NCI-H1048 (cell line): ENCODE measurements at places on chromosomes 12 and 14.

DNA sequence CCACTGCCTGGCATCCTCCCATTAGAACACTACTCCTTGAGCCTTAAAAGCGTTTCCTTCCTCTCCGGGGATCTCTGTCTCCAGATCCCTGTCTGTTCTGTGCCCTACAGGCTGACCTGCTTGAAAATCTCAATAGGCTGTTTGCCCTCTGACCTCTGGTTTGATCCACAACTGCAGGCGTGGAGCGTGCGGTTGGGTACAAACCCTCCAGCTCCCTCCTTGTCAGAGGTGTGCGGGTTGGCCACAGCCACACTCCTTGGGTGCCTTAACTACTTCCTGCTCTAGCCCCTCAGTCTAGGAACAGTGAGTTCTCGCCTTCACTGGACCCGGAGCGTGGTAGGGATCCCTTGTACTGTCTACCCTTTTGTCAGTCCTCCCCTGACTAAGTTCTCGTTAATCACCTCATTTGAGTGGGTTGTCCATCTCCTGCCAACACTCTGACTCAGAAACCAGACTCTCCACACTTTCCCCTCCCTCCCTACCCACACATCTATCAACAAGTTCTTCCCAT lies 33.1 kb downstream of the CMKLR1 start:
- no peak for DNase-seq

- DNase-seq: no peak
Measured at GRCh38 chr14:53533384-53533970, 380.4 kb upstream of the DDHD1 start.

DNA sequence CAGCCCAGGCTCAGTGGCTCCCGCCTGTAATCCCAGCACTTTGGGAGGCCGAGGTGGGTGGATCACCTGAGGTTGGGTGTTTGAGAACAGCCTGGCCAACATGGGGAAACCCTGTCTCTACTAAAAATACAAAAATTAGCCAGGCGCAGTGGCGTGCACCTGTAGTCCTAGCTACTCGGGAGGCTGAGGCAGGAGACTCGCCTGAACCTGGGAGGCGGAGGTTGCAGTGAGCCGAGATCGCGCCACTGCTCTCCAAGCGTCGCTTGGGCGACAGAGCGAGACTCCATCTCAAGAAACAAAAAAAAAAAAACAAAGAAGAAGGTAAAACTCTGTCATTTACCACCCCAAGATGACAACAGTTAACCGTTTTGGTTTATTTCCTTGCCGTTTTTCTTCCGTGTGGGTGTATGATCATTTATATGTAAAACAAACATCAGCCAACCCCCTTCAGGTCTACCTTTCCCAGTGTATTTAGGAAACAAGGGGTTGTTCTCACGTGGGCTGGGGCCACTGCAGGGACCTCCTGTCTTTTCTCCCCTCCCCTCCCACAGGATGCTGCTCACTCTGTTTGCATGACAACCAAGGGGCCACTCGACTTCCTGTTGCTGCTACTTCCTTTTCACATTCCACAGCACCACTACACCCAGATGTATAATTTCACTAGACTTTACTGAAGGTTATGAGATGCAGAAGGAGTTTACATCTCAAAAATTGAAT lies 13.6 kb downstream of the TTC9 start:
- DNase-seq: no peak

GRCh38 chr14:54125109-54125508 lies 168.5 kb upstream of the BMP4 start:
- DNase-seq: no peak

DNA sequence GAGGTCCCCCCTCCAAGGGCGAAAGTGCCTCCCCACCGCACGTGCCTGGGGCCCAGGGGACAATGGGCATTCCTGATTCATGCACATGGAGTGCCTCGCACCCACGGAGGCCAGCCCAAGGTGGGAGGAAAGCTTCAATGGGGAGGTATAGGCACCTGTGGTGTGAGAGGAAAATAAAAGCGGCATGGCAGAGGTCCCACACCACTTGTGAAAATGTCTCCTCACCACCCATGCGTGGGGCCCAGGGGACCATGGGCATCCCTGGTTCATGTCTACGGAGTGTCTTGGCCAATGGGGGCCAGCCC lies 384.7 kb downstream of the ALG10 start:
- no peak for DNase-seq

DNA sequence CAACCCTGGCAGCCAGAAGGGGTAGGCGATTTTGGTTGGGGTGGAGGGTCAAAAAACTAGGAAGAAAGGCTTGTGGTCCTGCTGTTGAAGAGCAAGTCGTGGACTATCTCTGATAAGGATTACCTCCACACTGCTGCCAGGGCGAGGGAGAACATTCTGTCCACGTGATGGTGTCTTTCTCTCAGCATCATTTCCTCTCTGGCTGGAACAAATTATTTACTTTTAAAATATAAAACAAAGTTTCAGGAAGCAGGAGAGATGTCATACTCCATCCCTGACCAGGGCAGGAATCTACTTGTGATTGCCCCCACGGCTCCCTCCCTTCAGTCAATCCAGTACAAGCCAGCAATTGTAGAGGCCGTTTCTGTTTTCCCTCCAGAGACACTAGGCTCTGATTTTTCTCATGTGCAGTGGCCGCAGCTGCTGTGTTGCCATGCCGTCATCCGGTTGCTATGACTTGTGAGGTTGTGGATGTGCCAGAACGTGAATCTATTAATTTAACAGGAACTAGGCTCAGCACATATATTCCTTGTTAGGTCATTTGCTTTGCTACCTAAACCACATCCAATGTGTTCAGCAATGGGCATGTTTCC lies 61.5 kb upstream of the PTGR2 start:
- no peak for DNase-seq

- DNase-seq: no peak
Measured at GRCh38 chr14:53180272-53181221, 27.4 kb upstream of the DDHD1 start.

DNA sequence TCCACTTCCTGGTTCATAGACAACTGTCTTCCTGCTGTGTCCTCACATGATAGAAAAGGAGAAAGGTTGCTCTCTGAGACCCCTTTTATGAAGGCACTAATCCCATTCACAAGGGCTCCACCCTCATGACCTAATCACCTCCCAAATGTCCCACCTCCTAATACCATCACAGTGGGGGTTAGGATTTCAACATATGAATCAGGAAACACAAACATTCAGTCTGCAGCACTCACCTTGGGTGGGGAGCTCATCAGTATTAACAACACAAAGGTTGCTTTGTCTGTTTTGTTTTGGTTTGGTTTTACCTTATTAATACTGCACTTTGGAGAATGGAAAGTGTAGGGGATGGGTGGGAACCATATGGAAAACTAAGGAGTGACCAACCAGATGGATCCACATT lies 10.5 kb upstream of the SMCO2 start:
- DNase-seq: no peak

- no peak for DNase-seq
Measured at GRCh38 chr14:90815822-90816662, at the start of gene TTC7B. Gene TTC7B, minus strand, starts transcription at chr14:90816430. Its CDS starts 135 bp downstream, at chr14:90816295.

DNA sequence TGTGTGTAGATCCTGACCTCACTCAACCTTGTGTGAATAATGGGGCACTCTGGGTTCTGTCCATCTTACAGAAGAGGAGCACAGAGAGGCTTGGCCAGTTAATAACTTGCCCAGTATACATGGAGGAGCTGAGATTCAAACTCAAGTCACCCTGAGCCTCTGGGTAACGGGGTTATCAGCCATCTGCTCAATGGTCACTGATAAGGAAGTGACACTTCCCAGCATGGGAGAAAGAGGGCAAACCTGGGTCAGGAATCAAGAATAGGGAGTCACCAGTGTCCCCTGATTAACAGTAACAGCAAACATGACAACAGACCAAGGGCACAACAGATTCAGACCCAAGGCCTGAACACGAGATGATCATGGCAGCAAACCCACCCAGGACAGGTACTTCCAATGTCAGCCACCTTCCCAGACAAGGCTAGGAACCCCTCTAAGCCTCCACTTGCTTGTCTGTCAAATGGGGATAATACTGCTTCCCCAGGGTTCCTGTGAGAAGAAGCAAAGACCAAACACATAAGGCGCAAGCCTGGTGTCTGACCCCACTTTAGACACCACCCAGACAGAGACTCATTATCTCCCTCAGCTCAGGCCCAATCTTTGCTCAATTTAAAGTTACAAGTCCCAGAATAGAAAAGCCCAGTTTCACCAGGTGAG lies 3.6 kb downstream of the CCDC85C start:
- DNase-seq: no peak
